Testis (tissue), 5 donors: ENCODE measurements at places on chromosomes 3 and 15.

GRCh38 chr3:184952671-184953070, 140.7 kb downstream of the VPS8 start:
- H3K4me1 ChIP-seq: no peaks in the 10 kb centered on the region
- no peak overlapping the region for H3K27ac ChIP-seq
- H3K36me3 ChIP-seq: no peaks in the 10 kb centered on the region
- no peaks in the 10 kb centered on the region for H3K27me3 ChIP-seq

- no peak overlapping the region for H3K27ac ChIP-seq
- H3K4me3 ChIP-seq: no peak overlapping the region
- H3K4me1 ChIP-seq: no peaks in the 10 kb centered on the region
- no peaks in the 10 kb centered on the region for H3K36me3 ChIP-seq
- H3K27me3 ChIP-seq: no peaks in the 10 kb centered on the region
- DNase-seq: no peak
Observed at GRCh38 chr3:71227270-71227661, 356.3 kb downstream of the FOXP1 start.

DNA sequence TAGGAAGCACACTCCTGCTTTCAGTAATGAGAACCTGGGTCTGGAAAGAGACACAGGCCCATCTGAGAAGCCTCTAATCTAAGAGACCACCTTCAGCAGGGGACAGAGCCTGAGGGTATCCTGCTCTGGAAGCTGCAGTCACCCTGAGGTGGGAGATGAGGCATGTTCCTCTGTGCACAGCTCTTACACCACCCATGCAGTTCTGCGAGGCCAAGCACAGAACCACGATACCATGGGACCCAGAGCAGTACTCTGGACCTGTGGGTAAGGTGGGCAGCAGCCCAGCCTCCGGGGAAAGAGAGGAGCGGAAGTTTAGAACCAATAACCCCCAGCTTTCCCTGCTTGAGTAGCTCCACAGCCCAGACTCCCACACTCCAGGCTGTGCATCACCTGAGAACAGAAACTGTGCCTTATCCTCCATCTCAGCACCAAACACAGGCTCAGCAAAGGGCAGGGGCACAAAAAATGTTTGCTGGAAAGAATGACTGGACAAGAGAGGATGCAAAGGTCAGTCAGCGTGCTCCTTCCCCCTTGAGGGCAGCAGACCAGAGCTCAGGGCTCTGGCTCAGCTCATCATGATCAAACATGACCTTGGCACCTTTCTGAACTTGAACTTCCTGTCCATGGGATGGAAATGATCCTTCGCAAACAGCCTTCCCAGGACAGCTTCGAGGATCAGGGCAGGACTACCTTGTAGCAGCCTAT, 43.1 kb downstream of the RBPMS2 start:
- DNase-seq: no peak
- H3K4me1 ChIP-seq: peaks cover 2% of the 10 kb centered on the region
- H3K27me3 ChIP-seq: no peaks in the 10 kb centered on the region

- H3K27me3 ChIP-seq: no peaks in the 10 kb centered on the region
- H3K36me3 ChIP-seq: no peaks in the 10 kb centered on the region
- DNase-seq: peak; percentile 60
- no peak overlapping the region for H3K27ac ChIP-seq
- H3K4me3 ChIP-seq: no peak overlapping the region
Observed at GRCh38 chr15:68725736-68726135, 95.0 kb downstream of the ANP32A start.

- no peak for DNase-seq
- H3K4me3 ChIP-seq: no peak overlapping the region
- no peaks in the 10 kb centered on the region for H3K27me3 ChIP-seq
- H3K4me1 ChIP-seq: no peaks in the 10 kb centered on the region
Observed at GRCh38 chr3:117433427-117433826, 723.8 kb downstream of the TUSC7 start.

DNA sequence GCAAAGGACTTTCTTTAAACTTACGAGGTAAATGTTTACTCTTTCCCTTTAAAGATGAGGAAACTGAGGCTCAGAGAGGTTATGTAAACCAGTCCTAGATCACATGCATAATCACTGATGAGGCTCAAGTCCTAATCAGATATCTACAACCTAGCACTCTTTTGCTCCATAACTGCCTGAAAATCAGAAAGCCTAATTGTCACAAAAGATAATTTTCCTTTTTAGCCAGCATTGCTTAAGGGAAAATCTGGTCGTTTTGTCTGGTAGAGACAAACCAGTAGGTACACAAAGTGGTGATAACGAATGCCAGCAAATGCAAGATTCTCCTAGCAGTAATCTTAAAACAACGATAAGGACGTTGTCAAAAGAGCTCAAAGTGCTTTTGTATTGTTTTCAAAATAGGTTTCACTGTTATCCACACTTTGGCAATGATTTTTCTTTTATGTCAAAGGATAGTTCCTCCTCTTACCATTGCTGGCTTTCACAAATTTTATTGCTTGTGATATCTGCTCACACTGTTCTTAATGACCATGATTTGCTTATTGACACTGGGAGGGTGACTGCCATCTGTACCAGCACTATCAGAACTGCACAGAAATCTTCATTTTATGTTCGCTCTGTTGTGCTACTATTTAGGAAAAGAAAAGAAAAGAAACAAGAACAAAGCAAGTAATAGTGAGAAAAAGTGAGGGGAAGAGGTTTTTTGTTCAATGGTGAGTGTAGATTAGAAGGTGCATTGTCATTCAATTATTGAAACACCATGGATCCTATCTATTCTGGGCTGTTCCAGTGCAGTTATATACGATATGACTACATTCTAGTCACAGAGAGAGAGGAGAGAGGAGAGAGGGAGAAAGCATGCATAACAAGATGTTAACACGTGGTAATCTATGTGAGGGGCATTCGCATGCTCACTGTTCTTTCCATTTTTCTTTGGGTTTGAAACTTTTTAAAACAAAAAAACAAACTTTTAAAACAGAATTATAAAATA, 13.7 kb downstream of the IQCH start:
- H3K27ac ChIP-seq: no peak overlapping the region
- no peak for DNase-seq
- H3K27me3 ChIP-seq: no peaks in the 10 kb centered on the region
- no peaks in the 10 kb centered on the region for H3K36me3 ChIP-seq
- no peaks in the 10 kb centered on the region for H3K4me1 ChIP-seq

- H3K27ac ChIP-seq: no peak overlapping the region
- H3K4me3 ChIP-seq: no peak overlapping the region
- H3K4me1 ChIP-seq: no peaks in the 10 kb centered on the region
- DNase-seq: no peak
- H3K36me3 ChIP-seq: no peaks in the 10 kb centered on the region
- no peaks in the 10 kb centered on the region for H3K27me3 ChIP-seq
Observed at GRCh38 chr3:134709561-134710312, 58.9 kb upstream of the KY start.

- H3K4me1 ChIP-seq: no peaks in the 10 kb centered on the region
- no peak overlapping the region for H3K4me3 ChIP-seq
- H3K27me3 ChIP-seq: no peaks in the 10 kb centered on the region
- no peak overlapping the region for H3K27ac ChIP-seq
Observed at GRCh38 chr3:67461667-67462142, 192.7 kb downstream of the SUCLG2 start.

DNA sequence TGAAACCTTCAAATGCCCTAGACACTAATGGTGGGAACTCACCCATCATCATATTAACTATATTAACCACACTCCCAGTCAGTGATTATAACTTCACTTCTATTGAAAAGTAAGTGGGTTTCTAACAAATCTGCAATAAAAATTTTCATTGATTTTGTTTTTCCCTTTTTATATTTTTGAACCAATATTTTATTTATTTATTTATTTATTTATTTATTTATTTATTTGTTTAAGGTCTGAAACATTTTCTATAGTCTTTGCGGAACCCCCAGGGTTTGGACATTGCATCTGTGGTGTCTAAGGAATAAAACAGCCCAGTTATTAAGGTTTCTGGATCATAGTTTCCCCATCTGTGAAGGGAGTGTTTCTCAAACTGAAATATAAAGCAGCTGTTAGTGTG, 16.2 kb upstream of the PLCL2 start:
- H3K4me3 ChIP-seq: no peak overlapping the region
- H3K27me3 ChIP-seq: no peaks in the 10 kb centered on the region
- no peaks in the 10 kb centered on the region for H3K4me1 ChIP-seq
- DNase-seq: no peak
- no peaks in the 10 kb centered on the region for H3K36me3 ChIP-seq

DNA sequence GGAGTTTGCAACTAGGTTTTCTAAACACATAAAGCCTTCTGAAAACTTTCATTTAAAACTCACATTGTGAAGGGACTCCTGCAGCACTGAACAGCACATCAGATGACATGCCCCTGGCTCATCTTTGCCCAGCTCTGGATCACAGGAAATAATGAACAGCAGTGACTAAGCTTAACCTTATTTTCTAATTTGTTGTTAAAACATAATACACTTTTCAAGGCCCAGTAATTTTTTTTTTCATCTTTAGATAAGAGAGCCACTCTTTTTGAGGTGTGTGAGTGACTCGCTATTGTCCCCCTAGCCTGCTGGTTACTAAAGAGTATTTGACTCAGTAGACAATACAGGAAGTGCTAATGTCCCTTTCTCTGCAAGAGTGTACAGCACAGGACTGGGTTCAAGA, 204.0 kb downstream of the OSBPL10 start:
- no peak overlapping the region for H3K27ac ChIP-seq
- no peak for DNase-seq
- no peaks in the 10 kb centered on the region for H3K27me3 ChIP-seq
- H3K4me3 ChIP-seq: no peak overlapping the region
- no peaks in the 10 kb centered on the region for H3K36me3 ChIP-seq

DNA sequence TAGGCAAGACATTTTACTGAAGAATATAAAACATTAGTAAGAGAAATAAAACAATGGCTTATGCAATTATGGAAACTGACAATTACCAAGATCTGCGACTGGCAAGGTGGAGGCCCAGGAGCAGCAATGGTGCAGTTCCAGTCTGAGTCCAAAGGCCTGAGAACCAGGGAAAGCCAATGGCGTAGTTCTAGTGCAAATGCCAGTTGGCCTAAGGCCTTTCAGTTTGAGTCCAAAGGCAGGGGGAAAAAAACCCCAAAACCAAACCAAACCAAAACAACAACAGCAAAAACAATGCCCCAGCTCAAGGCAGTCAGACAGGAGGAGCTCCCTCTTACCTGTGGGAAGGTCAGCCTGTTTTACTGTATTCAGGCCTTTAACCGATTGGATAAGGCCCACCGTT, 72.6 kb downstream of the ST6GAL1 start:
- DNase-seq: no peak
- H3K27me3 ChIP-seq: no peaks in the 10 kb centered on the region
- H3K36me3 ChIP-seq: no peaks in the 10 kb centered on the region
- H3K4me1 ChIP-seq: no peaks in the 10 kb centered on the region

DNA sequence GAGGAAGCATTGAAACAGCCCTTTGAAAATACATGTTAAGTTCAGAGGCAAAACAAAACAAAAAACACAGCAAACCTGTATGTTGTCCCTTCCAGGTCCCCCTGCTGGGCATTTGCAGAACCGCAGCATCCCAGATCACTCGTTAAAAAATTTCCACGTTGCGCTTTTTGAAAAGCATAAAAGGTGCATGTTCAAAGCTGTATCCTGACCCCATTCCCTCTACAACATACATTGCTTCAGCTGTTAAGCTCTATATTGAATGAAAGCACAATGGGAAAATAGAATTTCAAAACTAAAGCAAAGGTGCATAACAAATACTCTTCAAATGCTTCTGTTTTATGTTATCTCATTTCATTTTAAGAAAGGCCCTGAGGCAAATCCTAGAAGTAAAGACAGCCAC, 328.3 kb downstream of the THSD4 start:
- no peak overlapping the region for H3K27ac ChIP-seq
- peak; percentile 68 for DNase-seq
- no peak overlapping the region for H3K4me3 ChIP-seq
- no peaks in the 10 kb centered on the region for H3K36me3 ChIP-seq
- no peaks in the 10 kb centered on the region for H3K27me3 ChIP-seq

GRCh38 chr15:67967871-67968431, 86.2 kb upstream of the PIAS1 start:
- H3K36me3 ChIP-seq: no peaks in the 10 kb centered on the region
- H3K4me3 ChIP-seq: peak overlapping the region; percentile 36
- peaks cover 4% of the 10 kb centered on the region for H3K4me1 ChIP-seq
- H3K27ac ChIP-seq: peak overlapping the region; percentile 18

DNA sequence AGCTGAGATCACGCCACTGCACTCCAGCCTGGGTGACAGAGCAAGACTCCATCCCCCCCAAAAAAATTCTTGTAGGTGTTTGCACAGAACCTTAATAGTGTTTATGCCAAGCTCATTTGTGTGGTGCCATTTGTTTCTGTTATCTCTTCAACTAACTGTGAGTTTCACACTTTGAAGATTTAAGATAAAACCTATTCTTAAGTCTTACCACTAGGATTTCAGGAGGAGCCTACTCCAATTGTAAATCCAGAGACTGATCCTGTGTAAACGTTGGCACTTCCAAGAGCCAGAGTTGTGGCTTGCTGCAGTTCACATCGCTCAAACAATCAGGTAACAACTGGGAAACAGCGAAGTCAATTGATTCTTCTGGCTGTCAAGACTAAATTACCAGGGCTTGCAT, 242.4 kb upstream of the SATB1 start:
- H3K4me3 ChIP-seq: no peak overlapping the region
- H3K27me3 ChIP-seq: no peaks in the 10 kb centered on the region
- no peaks in the 10 kb centered on the region for H3K36me3 ChIP-seq
- no peaks in the 10 kb centered on the region for H3K4me1 ChIP-seq

- H3K36me3 ChIP-seq: no peaks in the 10 kb centered on the region
- H3K4me3 ChIP-seq: no peak overlapping the region
- DNase-seq: no peak
- no peaks in the 10 kb centered on the region for H3K27me3 ChIP-seq
- no peak overlapping the region for H3K27ac ChIP-seq
Observed at GRCh38 chr3:12507591-12508281, 23.5 kb downstream of the TSEN2 start.
